ENCODE measurements at places on chromosomes 12 and 14.

GRCh38 chr14:22974530-22975313 lies 7.6 kb downstream of the AJUBA start:
- DNase-seq: no peak

GRCh38 chr12:95191060-95191696 lies 26.1 kb downstream of the FGD6 start:
- DNase-seq: no peak

- DNase-seq: no peak
Measured at GRCh38 chr12:1917172-1918070, 1.0 kb downstream of the CACNA2D4 start.

DNA sequence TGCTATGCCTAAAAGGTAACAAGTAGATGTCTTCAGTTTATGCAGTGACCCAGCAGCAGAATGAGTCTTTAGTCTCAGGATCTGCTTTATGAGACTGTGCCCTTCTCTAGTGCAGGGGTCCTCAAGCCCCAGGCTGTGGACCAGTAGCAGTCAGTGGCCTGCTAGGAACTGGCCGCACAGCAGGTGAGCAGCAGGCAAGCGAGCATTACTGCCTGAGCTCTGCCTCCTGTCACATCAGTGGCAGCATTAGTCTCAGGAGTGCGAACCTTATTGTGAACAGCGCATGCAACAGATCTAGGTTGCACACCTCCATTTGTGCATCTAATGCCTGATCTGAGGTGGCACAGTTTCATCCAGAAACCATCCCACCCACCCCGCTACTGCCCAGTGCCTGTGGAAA lies 38.4 kb downstream of the LRP6 start:
- no peak for DNase-seq

DNA sequence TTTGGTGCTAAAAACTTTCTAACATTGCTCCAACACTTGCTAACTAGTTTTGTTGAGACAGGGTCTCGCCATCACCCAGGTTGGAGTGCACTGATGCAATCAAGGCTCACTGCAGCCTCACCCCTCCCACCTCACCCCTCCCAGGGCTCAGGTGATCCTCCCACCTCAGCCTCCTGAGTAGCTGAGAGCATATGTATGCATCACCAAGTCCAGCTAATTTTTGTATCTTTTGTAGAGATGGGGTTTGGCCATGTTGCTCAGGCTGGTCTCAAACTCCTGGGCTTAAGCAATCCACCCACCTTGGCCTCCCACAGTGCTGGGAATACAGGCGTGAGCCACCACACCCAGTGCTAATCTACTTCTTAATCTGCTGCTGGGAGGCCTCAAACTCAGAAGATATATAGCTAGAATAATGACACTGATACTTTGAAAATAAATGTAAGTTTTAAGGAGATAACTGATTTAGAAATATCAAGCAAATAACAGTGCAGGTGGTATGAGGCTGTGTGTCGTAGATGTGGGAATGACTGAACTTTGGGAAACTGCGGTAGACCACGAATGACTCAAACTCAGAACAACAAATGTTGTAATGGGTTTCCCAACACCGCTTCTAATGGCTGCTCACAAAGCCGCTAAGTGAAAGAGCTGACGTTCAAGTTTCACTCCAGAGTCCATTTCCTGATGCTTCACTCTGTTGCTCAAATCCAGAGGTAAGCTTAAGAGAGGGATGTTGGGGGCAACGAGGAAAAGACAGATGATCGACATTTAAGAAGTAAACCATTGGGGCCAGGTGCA lies 10.0 kb downstream of the TMCC3 start:
- no peak for DNase-seq

DNA sequence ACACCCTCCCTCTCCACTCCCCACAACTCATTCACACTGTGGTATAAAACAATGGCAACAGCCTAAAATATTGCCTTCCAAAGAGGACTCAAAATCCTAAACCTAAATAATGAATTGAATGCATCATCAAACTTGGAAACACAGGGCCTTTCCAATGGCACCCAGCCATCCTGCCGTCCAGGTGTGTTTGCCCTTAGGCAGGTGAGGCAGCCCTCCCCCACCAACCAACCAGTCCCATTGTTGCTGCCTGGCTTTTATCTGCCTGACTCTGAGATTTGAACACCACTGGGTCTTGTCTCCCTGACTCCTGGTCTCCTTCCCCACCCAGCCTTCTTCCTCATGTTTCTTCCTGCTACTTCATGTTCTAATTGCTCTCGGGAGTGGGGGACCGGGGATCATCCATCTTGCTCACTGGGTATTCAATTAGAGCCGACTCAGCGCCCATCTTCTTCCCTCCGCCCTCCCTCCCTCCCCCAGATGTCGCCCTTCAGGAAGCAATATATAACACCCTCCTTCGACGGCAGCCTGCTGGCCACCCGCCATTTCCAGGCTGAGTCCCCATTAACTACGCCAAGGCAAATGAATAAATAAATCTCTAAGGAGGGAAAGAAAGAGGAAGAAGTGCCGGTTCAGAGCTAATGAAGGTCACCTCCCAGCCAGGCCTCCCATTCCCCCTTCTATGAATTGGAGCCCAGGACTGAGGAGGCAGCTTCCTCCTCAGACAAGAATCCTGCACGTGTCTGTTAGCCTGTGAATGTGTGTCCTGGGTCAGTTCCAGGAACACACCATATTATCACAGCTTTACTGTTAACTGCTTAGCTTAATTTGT lies 36.3 kb upstream of the NTF3 start:
- DNase-seq: no peak

- no peak for DNase-seq
Measured at GRCh38 chr12:110281549-110282299, 677 bp downstream of the ATP2A2 start.

GRCh38 chr12:16324772-16325171 lies 22.7 kb upstream of the MGST1 start:
- no peak for DNase-seq

DNA sequence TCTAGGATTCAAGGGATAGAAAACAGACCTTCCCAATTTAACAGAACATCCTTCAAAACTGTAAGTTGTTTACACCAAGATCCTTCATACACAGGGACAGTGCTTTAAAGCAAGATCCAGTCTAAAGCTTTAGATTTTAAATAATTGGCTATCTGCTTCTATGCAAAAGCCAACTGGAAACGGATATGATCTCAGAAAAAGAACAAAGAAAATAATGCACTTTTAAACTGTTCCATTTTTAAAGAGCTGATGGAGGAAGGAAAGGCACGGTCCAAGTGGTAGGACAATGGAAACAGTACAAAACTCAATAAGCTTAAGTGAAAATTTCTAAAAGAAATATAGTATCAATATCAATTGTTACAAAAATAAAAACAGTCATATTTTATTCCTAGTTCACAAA lies 27.7 kb downstream of the LRP6 start:
- no peak for DNase-seq

- DNase-seq: no peak
Measured at GRCh38 chr12:46454981-46455380, 82.4 kb upstream of the SLC38A2 start.

GRCh38 chr12:46794593-46795190 lies 31.1 kb downstream of the SLC38A4 start:
- DNase-seq: no peak

- DNase-seq: no peak
Measured at GRCh38 chr14:75205591-75205990, 29.2 kb upstream of the TMED10 start.

- DNase-seq: no peak
Measured at GRCh38 chr14:83291714-83292113, 1758.1 kb upstream of the SEL1L start.

GRCh38 chr14:50006141-50006540 lies 110.2 kb downstream of the VCPKMT start:
- DNase-seq: no peak

DNA sequence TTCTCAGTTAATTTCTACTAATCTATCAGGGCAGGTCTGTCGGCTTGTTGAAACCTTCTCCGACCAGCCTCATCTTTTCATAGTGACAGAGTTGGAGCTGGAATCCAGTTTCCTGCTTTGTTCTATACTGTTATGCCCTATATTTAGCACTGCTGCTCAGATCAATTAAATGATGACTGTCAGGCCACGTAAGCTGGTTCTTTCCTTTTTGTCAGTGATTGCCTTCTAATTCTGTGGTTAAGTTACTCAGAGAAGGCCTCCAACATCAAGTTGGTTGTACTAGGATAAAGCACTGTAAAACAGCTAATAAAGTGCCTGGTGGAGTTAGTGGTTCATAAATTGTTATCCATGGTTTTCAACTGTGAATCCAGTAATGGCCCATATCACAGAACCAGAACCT lies 22.6 kb downstream of the DERA start:
- no peak for DNase-seq

DNA sequence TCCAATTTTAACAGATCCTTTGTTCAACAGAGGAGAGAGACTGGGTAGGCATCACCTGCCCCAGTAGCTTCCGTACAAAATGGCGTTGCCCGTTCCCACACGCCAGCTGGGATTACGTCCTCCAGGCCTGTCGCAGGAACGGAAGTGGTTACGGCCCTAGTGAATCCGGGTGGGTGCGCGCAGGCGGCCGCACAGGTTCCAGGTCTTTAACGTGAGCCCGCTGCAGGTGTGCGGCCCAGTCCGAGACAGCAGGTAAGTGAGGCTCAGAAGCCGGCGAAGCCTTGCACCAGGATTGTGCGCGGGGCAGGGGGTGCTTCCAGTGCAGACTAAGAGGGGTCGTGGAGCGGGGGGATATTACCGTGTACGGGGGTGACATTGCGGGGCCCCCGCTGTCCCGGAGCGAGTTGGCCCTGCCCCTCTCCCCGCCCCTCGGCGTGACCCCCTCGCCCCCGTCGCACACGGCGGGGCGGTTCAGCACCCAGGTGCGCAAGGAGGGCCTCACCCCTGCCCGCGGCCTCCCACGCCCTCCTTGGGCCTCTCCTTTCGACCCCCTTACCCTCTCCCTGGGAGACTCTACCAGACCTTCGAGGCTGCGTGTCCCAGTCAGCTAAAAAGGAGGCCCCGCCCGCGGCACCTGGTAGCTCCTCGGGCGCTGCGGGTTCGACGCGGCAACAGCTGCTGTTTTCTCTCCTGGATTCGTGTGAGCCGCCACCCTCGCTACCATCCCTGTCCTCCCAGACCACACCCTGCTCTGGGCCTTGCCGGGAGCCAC lies at the start of gene EXD2:
EXD2 (plus strand) TSS at position 159 of the 772 bp plus-strand sequence. CDS start 17,973 bp downstream, outside the sequence.
- DNase-seq: peak; percentile 13

- DNase-seq: no peak
Measured at GRCh38 chr12:28258998-28259397, 68.7 kb downstream of the CCDC91 start.

DNA sequence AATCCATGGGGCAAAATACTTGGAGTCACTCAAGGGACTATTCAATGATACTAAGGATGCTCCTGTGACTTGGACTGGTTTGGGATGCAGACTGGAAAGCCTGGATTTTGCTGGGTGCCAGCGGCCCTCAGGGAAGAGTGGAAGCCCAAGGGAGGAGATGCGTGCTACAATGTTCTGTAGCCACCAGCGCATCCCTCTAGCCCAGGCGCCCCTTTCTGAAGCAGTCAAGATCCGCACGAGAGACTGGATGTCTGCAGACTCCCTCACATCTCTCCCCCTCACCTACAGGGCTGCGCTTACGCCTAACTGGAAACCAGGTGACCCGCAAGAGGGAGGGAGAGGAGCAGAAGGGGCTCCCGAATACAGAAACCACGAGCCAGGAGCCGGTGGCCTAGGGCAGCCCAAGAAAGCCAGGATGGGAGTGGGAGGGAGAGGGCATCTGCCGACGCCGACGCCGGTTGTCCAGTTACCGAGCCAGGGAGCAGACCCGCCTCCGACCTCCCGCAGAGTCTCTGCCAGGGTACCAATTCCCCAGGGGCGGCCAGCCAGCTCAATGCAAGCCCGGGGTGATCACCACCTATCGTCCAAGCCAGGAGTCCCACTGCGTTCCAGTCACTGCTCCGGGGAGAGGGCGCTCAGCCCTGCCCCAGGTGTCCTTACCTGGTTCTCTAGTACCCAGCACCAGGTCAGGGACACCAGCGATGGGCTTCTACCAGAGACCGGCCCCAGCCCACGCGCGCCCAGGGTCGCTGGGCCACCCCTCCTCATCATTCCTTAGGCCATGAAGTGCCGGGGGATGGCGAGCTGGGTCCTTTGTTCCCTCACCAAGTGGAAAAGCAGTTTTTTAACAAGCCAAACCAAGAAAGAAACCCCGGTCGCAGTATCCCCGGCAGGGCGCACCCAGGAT lies 1.2 kb downstream of the NTN4 start:
- no peak for DNase-seq

GRCh38 chr14:37864861-37865718 lies 269.7 kb downstream of the TTC6 start:
- no peak for DNase-seq

GRCh38 chr12:123998991-123999359 lies 26.0 kb downstream of the ZNF664 start:
- no peak for DNase-seq

- DNase-seq: no peak
Measured at GRCh38 chr14:95021588-95021987, 135.7 kb downstream of the DICER1 start.

DNA sequence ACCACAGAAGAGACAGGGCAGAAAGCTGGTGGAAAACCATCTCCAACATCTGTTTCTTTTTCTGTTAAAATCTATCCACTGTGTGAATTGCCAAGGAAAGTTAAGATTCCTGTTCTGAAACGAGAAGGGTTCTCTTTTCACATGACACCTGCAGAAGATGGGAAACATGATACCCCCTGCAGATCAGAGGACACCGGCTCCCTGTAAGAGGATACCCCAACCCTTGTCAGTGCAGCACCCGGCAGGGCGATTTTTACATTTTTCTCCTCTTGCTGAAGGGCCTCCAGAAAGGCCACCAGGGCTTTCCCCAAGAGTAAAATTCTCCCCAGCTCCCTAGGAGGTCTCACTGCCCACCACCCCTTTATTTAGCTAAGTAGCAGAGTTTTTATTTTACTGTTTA lies 48.2 kb downstream of the DPF3 start:
- DNase-seq: no peak

DNA sequence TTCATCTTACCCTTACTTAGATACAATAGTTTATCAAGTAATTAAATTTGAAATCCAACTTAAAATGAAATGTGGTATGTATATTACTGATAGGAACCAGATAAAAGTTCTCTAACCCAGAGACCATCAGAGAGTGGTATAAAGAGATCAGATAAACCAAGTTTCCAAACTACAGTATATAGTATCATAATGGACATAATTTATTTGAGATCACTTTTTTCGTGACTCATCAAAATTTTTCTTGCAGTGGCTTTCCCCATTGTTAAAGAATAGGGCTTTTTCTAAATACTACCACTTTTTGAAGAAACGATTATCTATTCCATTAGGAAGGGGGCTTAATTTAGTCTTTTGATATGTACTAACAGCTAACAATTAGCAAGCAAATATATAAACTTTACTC lies 15.2 kb upstream of the HSPA2 start:
- no peak for DNase-seq

DNA sequence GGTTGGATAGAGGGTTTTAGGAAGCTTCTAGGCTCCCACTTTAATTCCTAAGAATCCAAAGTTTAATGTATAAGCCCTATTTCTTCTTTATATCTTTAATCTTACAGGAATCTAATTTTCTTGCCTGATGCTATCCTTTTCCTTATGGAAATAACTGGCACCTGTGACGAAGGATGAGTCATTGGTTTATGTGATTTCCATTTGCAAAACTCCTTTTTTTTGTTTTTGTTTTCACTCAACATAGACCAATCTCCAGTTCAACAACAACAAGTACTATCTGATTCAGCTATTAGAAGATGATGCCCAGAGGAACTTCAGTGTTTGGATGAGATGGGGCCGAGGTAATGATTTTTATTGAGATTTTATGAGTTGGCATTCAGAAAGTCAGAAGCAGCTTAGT lies 6.8 kb downstream of the PARP2 start:
- DNase-seq: no peak

GRCh38 chr14:93959239-93960107 lies 16.9 kb downstream of the ASB2 start:
- no peak for DNase-seq

- DNase-seq: no peak
Measured at GRCh38 chr12:46492471-46493085, 120.0 kb upstream of the SLC38A2 start.
